Karpas-422 (cell line): ENCODE measurements at places on chromosomes 11 and 22.
A peak's percentile ranks its signal among the peaks of the same experiment; 100 is the strongest.

GRCh38 chr11:35211952-35212351 is 73.0 kb downstream of the CD44 start:
- peak; percentile 50 for DNase-seq

- DNase-seq: peak; percentile 56
Observed at GRCh38 chr11:44785856-44786607, 59.3 kb downstream of the TSPAN18 start.

DNA sequence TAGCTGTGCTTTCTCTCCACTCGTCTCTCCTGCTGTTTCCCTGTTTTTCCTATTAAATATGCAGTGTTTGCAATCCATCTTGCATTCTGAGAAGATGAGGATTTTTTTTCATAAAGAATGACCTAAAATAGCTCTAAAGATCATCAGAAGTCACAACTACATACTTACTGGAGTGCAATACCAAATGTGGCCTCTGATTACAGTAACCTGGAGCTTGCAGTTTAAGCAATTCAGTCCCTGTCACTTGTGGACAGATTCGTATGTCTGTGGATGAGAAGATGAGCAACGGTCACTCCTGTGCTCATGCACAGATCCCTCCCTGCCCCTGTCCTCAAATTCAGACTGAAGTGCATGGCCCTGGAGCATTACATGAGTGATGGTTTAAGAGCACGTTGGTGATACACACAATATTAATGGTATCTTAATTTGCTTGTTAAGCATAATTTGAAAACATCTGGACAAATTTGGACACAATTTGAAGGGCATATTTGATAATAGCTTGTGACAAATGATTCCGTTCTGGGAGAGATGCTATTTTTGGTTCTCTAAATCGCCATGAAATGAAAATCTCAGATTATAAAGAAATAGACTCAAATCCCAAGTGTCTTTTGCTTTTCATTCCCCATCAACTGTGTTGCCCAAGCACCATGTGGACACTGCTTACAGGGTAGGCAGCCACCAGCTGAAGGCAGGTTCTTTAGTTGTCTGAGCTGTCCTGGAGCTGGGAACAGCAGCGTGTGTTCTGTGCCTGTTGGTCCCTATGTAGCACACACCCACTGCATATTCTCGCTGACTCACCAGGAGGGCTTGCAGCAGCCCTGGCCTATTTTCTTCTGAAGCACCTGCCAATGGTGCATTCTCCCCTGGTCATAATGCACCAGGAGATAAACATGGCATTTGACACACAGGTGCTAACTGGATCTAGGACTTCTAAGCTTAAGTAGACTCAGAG is 32.6 kb upstream of the PRAME start:
- no peak for DNase-seq

- peak; percentile 63 for DNase-seq
Observed at GRCh38 chr11:13487661-13488030, 8.2 kb downstream of the PTH start.

DNA sequence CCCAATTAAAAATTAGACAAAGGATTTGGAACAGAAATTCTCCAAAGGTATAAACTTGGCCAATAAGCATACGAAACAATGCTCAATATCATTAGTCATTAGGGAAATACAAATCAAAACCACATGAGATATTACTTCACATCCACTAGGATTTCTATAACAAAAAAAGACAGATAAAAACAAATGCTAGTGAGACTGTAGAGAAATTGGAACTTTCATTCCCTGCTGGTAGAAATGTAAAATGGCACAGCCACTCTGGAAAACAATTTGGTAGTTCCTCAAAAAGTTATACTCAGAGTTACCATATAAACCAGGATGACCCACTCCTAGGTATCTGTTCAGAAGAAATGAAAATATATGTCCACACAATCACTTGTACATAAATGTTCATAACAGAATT is 71.6 kb downstream of the RPL27A start:
- DNase-seq: no peak

DNA sequence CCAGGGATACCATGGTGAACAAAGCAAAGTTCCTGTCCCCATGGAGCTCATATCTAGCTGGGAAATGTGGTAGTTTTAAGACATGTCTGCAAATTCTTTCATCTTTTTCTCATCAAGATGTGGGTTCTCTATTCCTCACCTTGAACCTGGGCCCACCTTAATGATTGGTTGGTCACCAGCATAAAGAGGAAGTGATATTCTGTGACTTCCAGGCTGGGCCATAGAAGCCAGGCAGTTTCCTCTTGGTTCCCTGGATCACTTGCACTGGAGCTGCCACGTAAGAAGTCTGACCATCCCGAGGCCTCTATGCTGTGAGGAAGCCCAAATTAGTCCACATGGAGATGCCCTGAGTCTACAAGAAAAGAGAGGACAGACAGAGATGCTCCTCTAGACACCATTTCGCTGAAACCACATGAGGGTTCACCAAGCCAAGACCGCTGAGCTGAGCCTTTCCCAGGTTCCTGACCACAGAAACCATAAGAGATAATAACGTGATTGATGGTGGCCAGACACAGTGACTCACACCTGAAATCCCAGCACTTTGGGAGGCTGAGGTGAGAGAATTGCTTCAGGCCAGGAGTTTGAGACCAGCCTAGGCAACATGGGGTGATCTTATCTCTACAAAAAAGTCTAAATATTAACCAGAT is 119.5 kb upstream of the ISX start:
- no peak for DNase-seq

DNA sequence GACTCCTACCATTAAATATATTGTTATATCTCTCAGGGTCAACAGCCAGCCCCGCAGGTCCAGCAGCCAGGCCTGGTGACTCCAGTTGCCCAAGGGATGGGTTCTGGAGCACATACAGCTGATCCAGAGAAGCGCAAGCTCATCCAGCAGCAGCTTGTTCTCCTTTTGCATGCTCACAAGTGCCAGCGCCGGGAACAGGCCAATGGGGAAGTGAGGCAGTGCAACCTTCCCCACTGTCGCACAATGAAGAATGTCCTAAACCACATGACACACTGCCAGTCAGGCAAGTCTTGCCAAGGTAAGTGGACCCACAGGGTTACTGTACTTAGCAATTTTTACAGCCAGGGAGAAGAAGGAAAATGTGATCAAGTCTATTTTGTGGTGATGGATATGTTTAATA is 35.1 kb downstream of the EP300 start:
- DNase-seq: no peak

GRCh38 chr11:125239585-125240560 is 75.3 kb downstream of the PKNOX2 start:
- DNase-seq: no peak

GRCh38 chr11:18936002-18936673 is 3.1 kb downstream of the MRGPRX1 start:
- DNase-seq: no peak

DNA sequence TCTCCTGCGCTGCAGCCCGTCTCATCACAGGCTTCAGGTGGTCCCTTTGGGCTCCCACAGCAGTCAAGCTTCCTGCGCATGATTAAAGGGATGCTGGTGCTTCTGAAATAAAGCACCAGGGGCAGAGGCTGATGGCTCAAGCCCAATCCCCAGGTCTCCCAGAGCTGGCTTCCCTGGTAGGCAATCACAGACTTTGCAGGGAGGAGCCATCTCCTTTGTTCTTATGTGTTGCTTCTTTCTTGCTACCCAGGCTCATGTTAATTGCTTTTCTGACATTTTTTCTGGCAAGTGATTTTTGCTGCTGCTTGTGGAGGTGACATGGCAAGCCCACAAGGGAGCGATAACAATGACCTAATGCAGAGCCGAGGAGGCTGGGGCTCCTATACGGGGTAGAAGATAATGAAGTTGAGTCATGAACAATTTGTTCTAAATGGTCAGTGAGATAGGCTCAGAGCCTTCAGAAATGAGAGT is 25.2 kb upstream of the PLET1 start:
- no peak for DNase-seq

DNA sequence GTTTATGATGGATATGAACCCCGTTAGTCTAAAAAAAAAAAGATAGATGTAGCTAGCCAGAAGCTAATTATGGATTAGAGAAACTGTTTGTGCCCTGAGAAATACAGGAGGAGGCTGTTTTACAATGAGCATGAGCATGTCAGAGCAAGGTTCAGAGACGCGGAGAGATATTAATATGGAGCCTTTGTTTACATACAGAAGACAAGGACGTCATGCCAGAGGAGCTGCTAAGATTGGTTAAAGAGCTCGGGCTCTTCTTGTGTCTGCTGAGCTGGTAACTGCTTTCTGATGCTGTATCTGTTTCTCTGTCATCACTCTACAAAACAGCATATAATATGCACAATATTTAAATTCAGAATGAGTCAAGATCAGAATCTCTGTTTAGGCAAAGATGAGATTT is 24.9 kb upstream of the CCDC89 start:
- no peak for DNase-seq

- no peak for DNase-seq
Observed at GRCh38 chr22:42610186-42610585, 4.5 kb downstream of the POLDIP3 start.

DNA sequence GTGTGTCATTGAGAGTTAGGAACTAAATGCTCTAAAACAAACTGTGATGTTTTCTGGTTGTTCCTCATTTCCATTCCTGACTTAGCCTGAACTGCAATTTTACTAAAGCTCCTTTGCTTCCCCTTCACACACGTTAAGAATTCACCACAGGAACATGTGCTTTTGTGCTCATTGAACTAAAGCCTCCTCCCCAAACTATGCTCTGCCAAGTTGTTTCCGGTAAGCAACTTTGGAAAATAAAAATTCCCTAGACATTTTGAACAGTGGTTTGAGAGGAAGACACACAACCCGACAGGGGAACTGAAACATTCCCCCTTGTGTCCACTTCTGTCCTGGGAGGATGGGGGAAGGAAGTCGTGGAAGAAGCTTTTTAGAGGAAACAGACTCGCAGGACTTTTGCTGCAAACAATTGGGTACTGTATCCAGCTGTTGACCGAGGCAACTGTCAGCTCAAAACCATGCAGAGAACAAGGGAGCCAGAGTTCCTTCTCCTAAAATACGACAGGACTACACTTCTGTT is 66.9 kb downstream of the GAB2 start:
- DNase-seq: peak; percentile 73

- DNase-seq: no peak
Observed at GRCh38 chr11:105881027-105881426, 141.0 kb downstream of the MSANTD4 start.

DNA sequence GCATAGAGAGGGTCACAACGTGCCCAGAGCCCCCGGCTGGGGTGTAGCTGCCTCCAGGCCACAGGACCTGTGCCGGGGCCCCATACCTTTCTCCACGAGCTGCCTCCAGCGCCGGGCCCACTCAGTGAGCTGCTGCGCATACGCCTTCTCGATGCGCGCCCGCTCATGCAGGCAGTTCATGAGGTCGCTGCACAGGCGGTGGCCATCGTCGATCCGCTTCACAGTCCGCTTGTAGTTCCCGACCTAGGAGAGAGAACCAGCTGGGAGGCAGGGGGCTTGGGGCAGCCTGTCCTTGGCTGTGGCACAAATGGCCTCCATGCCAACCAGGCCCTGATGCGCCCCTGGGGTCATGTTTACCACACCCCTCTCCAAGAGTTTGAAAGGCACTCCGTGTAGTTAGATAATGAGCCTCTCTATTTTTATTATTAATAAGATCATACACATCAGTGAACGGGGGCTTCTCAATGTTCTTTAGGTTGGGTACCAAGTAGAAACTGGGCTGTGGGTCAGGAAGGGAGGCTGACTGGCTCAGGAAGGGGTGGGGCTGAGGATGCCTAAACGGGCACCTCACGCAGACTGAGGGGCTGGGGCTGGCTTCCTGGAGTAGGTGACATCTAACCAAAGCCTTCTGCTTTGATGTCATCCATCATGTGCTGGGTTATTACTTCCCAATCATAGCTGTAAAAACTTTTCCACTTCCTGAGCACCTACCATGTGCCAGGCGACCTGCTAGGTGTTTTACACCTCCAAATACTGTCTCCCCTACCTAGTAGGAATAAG is 36.5 kb upstream of the ARFGAP3 start:
- no peak for DNase-seq

- peak; percentile 71 for DNase-seq
Observed at GRCh38 chr11:126307706-126308105, 3.8 kb downstream of the DCPS start.
